ENCODE measurements at places on chromosomes 6 and 20.

DNA sequence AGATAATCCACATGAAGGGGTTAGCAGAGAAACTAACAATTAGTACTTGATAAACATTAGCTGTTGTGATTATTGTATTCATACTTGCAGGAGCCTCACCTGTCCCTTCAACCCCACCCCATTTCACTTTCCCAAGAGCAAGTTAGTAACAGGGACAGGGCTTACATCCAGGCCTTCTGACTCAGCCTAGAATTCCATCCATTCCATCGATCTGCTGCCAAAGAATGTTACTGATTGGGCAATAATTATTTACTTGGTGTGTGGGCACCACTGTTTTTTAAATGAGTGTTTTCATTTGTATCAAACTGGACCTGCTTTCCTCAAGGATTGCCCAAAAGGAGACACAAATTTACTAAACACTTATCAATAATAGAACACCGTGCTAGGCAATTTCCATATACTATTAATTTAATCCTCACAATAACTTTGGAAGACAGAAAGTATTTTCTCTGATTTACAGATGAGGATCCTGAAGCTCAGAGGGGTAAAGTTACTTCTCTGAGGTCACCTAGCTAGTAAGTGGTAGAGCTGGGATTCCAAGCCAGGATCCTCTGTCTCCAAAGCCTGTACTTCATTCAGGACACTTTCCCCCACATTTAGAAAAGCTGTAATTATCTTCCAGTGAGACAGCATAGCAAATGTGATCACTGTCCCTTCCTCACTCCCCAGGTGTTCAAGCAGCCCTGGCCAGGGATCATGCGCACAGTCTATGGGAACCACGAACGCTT lies 32.8 kb downstream of the GSS start:
- DNase-seq = no peak

GRCh38 chr6:71224011-71224410 lies 64.6 kb upstream of the OGFRL1 start:
- DNase-seq = no peak

GRCh38 chr6:168161371-168161750 lies 82.3 kb upstream of the FRMD1 start:
- no peak for DNase-seq

- DNase-seq = no peak
Measured at GRCh38 chr6:46323312-46323965, 152.7 kb upstream of the ENPP5 start.

DNA sequence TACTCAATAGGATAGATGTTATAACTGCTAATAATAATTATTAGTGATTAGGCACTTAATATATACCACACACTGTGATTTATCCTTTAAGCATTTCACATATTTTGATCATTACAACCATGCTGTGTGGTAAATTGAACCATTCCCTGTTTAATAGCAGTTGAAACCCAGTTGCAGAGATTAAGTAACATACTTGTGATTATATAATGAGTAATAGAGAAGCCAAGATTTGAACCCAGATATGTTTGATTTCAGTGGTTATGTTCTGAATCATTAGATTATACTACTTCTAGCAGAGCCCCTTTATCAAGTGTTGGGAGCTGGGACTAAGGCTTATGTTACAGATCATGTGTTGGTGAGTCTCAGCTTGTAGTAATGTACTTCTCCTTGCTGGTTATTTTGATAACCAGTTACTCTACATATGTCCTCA lies 44.1 kb downstream of the STK4 start:
- no peak for DNase-seq

DNA sequence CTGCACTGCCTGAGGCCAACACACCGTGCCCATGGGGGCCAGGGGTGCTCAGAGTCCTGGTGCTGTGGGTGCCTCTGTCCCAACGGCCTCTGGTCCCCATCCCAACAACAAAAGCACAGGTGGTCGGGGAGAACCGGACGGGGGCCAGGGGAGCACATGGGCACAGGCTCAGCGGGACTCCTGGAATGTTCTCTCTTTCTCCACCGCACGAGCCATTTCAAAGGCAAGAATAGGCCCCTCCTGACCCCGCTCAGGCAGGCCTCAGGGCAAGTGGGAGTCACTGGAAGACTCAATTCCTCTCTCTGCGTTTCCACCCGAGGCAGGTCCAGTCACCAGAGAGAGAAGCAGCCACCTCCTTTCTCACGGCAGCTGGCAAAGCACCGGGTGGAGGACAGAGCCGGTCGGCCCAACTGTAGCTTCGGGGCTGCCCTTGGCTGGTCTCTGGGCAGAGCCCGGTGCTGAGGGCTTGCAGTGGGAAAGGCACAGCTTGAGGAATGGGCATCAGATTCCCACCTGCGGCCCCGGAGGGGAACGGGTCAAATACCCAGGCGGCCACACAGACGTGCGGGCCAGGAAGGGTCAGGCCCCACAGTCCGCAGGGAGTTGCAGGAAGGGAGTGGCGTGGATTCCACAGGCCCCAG lies 55.2 kb downstream of the KCNQ2 start:
- no peak for DNase-seq

DNA sequence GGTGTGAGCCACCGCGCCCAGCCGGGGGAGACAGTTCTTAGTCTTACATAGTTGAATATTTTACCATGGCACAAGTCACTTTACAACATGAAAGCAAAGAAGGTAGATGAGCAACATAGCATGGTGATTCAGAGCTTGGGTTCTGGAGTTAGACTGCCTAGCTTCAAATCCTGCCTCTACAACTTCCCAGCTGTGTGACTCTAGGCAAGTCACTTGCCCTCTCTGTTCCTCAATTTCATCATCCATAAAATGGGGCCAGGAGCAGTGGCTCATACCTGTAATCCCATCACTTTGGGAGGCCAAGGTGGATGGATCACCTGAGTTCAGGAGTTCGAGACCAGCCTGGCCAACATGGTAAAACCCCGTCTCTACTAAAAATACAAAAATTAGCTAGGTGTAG lies 26.3 kb downstream of the HCK start:
- no peak for DNase-seq

DNA sequence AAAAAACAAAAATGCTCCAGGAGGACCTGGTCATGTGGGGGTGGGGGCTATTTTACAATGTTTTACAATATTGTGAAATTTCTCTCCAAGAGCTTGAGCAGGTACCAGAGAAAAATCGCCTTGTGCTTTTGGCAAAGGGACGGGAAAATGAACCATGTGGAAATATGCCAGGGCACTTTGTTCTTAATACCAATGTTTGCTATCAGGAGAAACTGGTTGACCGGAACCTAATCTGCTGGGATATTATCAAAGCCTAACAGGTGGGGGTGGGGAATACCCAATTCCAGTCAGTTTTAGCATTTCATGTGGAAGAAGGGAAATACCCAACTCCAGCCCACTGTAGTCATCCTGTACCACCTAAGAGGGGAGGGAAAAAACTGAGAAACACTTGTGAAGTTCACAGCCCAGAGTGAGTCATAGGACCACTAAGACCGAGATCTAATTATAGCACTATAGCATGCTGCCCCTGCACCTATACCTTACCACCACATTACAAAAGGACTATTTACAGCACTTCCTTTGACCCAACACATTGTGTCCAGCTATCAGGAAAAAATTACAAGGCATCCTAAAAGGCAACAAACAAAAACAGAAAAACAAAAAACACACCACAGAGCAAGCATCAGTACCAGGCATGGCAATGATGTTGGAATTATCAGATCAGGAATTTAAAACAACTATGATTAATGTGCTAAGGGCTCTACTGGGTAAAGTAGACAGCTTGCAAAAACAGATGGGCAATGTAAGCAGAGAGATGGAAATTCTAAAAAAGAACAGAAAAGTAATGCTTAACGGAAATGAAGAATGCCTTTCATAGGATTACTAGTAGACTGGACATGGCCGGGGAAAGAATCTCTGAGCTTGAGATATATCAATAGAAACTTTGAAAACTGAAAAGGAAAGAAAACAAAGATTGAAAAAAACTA lies 84.1 kb upstream of the POPDC3 start:
- DNase-seq = no peak

DNA sequence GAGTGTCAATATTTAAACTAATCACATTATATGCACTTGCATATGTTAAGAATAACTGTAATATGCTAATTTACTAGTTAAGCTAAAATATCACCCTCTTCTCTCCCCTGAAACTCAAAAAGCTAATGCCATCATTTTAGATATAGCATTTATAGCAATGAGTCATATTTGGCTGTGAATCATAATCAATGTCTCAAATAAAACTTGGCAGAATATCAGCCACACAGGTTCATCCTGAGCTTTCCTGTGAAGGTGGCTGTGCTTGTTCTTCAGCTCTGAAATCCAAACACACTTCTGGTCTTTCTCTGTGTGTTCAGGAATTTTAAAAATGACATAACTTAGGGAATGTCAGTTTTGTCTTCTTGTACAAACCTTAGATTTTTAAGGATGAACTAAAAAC lies 12.8 kb upstream of the PNRC1 start:
- DNase-seq = no peak

- DNase-seq = no peak
Measured at GRCh38 chr6:43775535-43775885, 5.5 kb downstream of the VEGFA start.

GRCh38 chr20:8389381-8390036 lies 257.4 kb downstream of the PLCB1 start:
- DNase-seq = peak; percentile 22

GRCh38 chr6:77587963-77588362 lies 64.9 kb upstream of the MEI4 start:
- no peak for DNase-seq

DNA sequence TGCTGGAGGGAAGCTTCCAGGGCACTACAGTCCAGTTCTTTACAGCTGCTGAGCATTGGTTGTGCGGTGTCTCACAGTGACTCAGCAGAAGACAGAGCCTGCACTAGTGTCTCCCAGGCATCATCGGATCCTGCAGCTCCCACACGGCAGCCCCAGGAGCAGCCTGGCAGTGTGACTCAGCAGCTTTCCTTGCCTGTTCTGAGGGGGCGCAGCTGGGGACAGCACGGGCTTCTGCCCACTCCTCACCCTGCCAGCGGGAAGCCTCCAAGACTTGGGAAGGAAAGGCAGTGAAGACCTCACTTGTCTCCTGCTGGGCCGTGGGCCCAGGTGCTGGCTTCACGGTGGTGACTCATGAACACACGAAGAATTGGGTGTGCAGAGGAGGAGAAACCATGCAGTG lies 165.4 kb downstream of the SYNDIG1 start:
- no peak for DNase-seq

DNA sequence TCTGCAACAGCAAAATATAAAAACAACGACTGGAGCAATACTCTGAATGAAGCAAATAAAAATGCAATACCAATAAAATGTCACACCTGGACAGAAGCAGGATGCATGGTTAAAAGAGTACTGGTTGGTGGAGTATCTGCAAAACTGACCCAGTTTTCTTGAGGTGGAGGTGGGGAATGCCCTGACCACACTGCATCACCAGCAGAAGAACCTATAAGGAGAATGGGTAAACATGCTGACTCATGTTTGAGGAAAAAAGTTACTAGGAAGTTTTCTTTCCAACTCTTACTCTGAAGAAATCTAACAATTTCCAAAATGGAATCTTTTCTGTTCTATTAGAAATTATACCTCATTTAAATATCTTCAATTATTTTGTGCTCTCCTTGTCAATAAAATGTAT lies 43.6 kb downstream of the REPS1 start:
- no peak for DNase-seq

DNA sequence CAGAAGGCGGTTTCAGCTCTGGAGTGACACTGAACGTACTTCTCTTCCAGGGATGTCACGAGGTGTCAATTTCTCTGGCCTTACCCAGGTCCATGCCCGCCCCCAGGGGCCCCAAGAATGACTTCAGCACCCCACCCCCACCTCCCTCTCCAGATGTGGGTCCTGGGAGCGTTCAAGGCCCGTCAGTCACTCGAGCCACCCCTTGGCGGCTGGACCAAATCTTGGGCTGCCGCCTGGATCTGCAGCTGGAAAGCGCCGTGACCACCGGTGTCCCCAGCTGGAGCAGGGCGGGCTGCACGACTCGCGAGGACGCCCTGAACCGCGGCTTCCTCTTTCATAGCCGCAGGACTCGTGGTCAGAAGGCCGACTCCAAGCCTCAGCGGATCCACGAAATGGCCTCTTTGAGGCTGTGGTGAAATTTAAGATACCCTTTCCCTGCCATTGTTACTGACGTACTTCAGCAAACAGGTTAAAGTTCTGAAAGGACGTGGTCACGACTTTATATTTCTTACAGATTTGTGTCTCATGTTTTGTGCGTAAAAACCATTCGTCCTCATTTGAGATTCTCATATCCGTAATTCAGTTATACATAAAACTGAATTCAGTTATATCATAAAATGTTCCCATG lies 29.3 kb downstream of the TRIM38 start:
- DNase-seq = peak; percentile 52

GRCh38 chr20:5070570-5070969 lies 49.2 kb downstream of the PCNA start:
- peak; percentile 67 for DNase-seq

DNA sequence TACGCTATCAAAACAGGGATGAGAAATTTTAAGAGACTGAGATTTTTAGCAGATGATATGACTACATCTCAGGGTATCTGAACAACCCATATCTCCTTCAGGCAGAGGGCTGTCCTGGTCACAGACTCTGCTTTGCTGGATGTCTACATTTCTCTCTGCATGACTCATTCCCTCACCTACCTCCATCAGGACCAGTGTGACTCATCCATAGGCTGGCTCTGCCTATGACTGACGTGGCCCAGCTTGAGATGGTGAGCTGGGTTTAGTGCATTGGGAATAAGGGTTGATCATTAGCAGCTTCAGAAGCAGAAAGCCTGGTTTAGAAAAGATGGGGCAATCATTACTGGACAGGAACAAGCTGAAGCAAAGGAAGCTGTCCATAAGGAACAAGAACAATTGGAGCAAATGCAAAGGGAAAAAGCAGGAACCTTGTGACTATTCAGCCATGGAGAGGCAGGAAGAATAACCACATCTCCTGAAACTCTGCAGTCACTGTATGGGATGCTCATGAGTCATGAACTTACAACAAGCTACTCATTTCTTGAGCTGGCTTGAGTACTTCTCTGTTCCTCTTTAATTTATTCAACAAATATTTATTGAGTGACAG lies 86.4 kb upstream of the CBLN4 start:
- DNase-seq = no peak

GRCh38 chr6:506508-506907 lies 115.0 kb downstream of the IRF4 start:
- DNase-seq = no peak

DNA sequence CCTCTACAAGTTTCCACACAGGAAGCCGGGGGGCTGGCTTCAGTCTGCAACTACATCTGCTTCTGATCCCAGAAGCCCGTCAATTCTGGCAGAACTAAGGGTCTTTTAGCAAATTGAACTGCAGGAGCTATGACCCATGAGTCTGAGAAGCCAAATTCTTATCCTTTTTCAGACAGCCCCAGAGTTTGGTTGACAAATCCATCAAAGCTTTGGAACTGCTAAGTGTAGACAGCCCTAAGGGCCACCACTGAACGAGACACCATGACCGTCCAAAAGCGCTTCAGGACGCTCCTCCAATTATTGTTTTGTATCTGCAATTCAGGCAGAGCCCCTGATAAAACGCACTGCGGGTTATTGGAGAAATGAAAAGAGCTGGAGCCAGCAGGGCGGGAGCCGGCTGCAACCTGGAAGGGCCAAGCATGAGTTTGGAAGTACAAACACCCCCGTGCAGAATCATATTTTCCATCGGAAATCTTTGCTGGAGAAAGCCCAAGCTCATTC lies 67.1 kb downstream of the GNAS-AS1 start:
- DNase-seq = no peak

Measured in NCI-H774 (cell line).